Neural crest cell (in vitro differentiated cells): ENCODE measurements at places on chromosomes 6 and 20.

GRCh38 chr6:125453516-125453915 is 151.7 kb upstream of the HDDC2 start:
- DNase-seq: no peak

GRCh38 chr6:45377043-45377553 is 636 bp downstream of the SUPT3H start:
- DNase-seq: no peak

GRCh38 chr6:13339863-13340630 is 11.7 kb upstream of the TBC1D7 start:
- DNase-seq: no peak

- DNase-seq: no peak
Observed at GRCh38 chr6:138387577-138388368, 10.1 kb downstream of the SMIM28 start.

- DNase-seq: no peak
Observed at GRCh38 chr6:107264357-107264840, 149.1 kb upstream of the BEND3 start.

DNA sequence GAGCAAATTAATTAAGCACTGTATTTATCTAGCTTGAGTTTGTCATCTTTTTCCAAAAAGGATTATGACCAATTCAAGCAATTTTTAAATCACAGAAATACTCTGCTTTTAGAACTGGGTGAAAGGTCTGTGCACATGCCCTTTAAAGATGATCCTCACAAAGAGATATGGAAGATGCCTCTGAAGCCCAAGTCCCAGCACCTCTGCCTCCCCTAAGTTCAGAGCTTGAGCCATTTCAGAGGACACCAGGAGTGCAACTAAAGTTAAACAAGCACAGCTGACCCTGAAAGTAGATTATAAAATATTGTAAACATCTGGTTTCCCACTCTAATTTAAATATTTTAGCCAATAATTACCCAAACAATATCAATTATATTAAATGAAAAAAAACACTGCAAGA is 139.5 kb upstream of the BEND6 start:
- no peak for DNase-seq

DNA sequence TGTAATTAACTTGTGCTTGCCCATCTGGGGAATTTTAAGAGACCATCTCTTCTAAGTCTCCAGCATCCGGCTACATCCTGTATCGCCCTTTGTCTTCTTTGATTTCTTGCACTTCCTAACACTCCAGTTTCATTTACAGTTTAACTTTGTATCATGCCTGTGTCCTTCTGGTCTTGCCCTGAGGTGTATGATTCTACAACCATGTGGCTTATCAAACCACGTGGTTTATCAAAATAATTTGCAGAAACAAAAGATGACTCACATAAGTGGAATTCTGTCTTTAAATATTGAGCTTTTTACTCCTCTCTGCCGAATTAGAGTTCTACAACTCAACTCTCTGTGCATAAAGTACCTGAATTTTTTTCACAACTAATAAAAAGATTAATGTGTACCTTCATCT is 580.7 kb downstream of the KIF16B start:
- no peak for DNase-seq

DNA sequence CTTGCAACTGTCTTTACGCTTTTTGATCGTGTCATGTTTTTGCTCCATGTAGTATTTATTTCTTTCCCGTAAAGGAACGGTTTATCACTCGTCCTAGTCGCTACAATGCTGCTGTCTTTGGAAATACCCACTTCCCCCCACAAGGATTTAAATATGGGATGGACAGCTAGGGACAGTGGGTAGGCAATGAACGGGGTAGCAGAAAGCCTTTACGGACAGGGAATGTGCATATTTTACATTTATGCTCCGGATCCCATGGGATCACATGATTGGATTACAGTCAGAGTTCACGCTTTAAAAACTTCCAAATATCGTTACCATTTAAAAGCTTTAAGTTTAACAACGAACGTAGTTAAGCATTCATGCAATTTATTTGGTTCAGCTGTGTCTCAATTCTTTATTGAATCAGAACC is 1.2 kb downstream of the HIVEP1 start:
- DNase-seq: no peak
